WTC11 (cell line): ENCODE measurements at places on chromosomes 2 and 18. TPM values are rescaled to one million over a fixed set of nuclear protein-coding genes. Genes with fewer than 3 reads are reported as not detected.

DNA sequence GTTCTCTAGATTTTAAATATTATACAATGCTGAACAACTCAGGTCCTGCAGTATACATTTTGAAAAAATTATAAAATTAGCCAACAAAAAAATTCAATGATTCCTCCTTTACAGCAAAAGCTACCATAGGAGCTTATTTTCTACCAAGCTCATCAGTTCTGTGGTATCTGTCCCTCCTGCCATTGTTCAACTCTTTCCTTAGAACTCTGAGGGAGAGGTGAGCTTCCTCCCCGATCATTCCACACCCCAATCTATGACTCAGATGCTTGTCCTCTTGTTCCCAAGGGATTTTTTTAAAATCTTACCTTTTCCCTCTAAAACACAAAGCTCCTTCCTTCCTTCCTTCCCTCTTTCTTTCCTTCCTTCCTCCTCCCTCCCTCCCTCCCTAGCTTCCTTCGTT is 13.5 kb downstream of the DPP4 start:
- no peaks in the 10 kb centered on the region; the same call in 1 of the 2 replicates for H3K27me3 ChIP-seq
- H3K27ac ChIP-seq, result no peak overlapping the region
- peaks cover 13% of the 10 kb centered on the region for H3K4me1 ChIP-seq
- peaks cover 23% of the 10 kb centered on the region for H3K36me3 ChIP-seq

GRCh38 chr18:24831871-24832665 is 371.6 kb downstream of the HRH4 start:
- no peaks in the 10 kb centered on the region for H3K36me3 ChIP-seq
- no peak overlapping the region for H3K4me3 ChIP-seq
- H3K27ac ChIP-seq, result no peak overlapping the region
- H3K4me1 ChIP-seq, result peaks cover 33% of the 10 kb centered on the region
- H3K27me3 ChIP-seq, result peaks cover 2% of the 10 kb centered on the region; the same call in 1 of the 2 replicates

- DNase-seq, result peak; percentile 52
- H3K27me3 ChIP-seq, result no peaks in the 10 kb centered on the region
- H3K4me3 ChIP-seq, result no peak overlapping the region
- H3K36me3 ChIP-seq, result no peaks in the 10 kb centered on the region
Measured at GRCh38 chr18:53698907-53699306, 525.6 kb downstream of the MBD2 start.

DNA sequence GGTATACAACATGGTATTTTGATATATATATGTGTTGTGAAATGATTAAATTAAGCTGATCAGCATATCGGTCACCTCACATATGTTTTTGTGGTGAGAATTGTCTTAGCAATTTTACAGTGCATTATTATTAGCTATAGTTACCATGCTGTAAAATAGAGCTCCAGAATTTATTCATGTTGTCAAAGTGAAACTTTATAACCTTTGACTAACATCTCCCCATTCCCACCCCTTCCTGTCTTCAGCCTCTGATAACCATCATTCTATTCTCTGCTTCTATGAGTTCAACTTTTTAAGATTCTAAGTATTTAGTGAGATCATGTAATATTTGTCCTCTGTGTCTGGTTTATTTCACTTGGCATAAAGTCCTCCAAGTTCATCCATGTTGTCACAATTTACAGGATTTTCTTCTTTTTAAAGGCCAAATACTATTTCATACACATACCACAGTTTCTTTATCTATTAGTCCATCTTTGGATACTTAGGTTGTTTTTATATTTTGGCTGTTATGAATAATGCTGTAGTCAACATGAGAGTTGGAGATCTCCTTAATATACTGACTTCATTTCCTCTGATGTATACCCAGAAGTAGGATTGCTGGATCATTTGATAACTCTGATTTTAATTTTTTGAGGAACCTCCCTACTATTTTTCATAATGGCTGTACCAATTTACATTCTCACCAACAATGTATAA is 30.3 kb downstream of the NCOA1 start:
- H3K4me1 ChIP-seq, result no peaks in the 10 kb centered on the region
- no peaks in the 10 kb centered on the region for H3K27me3 ChIP-seq
- no peak for DNase-seq

DNA sequence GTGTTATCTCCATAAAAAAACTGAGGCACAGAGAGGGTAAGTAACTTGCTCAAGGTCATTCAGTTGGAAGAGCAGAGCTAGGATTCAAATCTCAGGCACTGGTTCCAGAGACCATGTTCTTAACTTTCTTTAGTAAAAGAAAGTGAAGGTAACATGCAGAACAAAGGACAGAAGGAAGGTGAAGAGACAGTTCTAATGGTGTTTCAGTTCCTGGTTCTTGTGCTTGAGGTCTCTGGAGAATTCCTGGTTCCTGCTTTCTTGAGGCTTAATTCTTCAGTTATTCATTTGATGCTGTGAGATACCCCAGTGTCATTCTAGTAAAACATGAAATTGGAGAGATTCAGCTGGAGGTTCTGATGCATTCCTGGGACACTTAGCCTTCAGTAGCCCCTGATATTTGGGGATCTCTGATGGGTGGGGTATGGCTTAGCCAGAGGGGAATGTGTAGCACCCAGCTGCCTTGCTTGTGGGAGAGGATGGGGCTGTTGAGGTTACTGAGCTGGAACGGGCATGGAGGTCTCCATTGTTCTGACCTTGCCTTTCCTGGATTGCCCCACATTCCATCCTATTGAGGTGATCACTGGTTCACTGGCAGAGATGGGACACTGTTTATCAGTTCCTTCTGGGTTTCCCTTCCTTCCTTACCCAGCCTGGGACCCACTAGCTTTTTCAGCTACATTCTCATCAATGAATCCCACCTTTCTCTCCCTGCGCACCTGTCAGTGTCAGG is 46.8 kb downstream of the SEMA4F start:
- H3K4me1 ChIP-seq, result peaks cover 11% of the 10 kb centered on the region
- H3K27me3 ChIP-seq, result peaks cover 3% of the 10 kb centered on the region; the same call in 1 of the 2 replicates
- H3K27ac ChIP-seq, result no peak overlapping the region
- no peak overlapping the region for H3K4me3 ChIP-seq
- DNase-seq, result no peak

DNA sequence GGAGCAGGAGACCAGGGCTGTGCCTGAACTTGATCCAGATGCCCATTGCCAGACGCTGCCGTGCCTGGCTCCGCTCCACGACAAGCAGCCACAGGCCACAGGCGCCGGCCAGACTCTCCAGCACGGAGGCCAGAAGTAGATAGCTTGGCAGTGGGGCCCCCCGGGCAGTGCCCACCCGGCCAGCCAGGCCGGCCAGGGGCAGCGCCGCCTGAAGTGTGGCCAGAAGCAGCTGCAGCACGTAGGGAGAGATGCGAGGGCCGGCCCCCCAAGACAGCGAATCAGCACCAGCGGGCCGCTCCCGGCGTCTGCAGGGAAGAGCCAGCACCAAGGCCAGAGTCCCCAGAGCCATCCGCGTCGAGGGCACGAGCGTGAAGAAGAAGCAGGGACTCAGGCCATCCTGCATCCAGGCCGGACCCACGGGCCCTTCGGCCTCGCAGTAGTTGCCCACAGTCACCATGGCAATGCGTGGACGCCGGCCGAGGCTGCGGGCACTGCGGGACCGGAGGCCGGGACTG is 484 bp downstream of the ABCB6 start:
- peak; percentile 74 for DNase-seq
- no peaks in the 10 kb centered on the region for H3K27me3 ChIP-seq
- H3K36me3 ChIP-seq, result peaks cover 36% of the 10 kb centered on the region

The TUBA3E gene
- 0.18 TPM in 1 of 3 replicates, not detected in the others for total RNA-seq

The MYOM1 gene
- total RNA-seq, result 0.35 to 0.64 TPM (median 0.53 TPM) in 3 replicates
